ENCODE measurements at places on chromosomes 3 and 15.

DNA sequence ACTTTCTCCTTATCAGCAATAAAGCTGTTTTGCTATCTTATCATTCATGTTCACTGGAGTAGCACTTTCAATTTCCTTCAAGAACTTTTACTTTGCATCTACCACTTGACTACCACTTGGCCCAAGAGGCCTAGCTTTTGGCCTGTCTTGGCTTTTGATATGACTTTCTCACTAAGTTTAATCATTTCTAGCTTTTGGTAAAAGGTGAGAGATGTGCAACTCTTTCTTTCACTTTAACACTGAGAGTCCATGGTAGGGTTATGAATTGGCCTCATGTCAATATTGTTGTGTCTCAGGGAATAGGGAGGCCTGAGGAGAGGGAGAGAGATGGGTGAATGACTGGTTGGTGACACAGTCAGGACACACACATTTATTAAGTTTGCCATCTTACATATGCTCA lies 31.0 kb upstream of the FAM3D start:
- no peak for DNase-seq

- DNase-seq = no peak
Measured at GRCh38 chr3:124261306-124261705, 269.4 kb upstream of the ROPN1 start.

DNA sequence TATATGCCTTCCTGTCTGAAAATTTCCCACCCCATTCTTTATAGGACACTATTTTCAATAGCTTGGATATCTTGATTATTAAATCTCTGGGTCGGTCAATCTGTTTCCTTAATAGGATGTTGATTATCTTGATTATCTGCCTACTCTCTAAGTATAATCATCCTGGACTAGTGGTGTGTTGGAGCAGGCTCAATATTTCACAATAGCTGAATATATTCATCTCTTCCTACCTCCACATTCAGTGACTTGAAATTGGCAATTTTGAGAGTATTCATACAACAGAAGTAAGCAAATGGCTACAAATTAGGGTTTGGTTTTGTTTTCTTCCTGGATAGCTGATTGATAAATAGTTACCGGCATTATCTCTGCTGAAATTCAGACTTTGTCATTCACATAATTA lies 1162.6 kb downstream of the ROBO1 start:
- no peak for DNase-seq

GRCh38 chr15:29838352-29839010 lies 16.2 kb upstream of the TJP1 start:
- DNase-seq = no peak

DNA sequence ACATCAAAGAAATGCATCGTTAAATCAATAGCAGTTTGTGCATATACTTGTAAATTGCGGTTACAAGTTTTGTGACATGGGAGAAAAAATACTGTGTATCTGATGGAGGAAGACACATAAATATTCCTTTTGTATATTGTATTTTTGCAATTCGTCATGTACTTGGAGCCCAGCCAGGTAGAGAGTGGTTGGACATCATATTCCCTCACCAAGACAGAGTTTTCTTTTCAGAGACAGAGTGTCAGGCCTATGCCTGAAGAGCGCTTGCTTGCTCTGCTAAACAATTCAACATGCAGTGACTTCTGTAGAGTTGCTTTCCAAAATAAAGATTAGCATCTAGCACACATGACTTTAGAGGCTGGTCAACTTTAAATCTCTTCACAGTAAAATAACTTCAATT lies 24.8 kb upstream of the MEIS2 start:
- DNase-seq = no peak

- no peak for DNase-seq
Measured at GRCh38 chr15:68537506-68537905, 41.3 kb upstream of the CORO2B start.

- DNase-seq = no peak
Measured at GRCh38 chr3:134643150-134643675, 7.6 kb downstream of the KY start.

GRCh38 chr15:74420193-74420905 lies 13.4 kb downstream of the SEMA7A start:
- no peak for DNase-seq

DNA sequence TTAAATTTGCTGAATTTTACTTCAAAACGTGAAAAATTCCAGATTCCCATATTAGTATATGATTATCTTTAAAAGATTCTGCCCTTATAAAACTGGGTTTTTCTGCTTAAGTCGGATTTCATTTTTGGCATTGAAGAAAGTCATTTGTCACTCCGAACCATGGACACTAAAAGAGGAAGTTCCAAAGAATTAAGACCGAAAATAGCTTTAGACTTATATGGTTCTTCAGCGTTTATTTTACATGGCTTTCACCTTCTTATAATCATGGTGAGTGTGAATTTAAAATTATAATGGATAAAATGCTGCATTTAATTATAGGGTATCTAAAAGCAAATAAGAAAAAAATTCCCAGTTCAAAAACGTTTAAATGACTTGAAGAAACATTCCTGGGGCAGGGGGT lies 1.0 kb downstream of the C3orf38 start:
- DNase-seq = peak; percentile 4
